ENCODE measurements at places on chromosomes 6 and 20. TPM values are rescaled to one million over a fixed set of nuclear protein-coding genes. Genes with fewer than 3 reads are reported as not detected.
A peak's percentile ranks its signal among the peaks of the same experiment; 100 is the strongest.

- no peak overlapping the region for H3K27ac ChIP-seq
- no peaks in the 10 kb centered on the region for H3K27me3 ChIP-seq
- no peak overlapping the region for H3K4me3 ChIP-seq
These were observed 216.1 kb downstream of the LMBRD1 start for GRCh38 chr6:69580706-69581105.

The PNLDC1 gene
- total RNA-seq = not detected

DNA sequence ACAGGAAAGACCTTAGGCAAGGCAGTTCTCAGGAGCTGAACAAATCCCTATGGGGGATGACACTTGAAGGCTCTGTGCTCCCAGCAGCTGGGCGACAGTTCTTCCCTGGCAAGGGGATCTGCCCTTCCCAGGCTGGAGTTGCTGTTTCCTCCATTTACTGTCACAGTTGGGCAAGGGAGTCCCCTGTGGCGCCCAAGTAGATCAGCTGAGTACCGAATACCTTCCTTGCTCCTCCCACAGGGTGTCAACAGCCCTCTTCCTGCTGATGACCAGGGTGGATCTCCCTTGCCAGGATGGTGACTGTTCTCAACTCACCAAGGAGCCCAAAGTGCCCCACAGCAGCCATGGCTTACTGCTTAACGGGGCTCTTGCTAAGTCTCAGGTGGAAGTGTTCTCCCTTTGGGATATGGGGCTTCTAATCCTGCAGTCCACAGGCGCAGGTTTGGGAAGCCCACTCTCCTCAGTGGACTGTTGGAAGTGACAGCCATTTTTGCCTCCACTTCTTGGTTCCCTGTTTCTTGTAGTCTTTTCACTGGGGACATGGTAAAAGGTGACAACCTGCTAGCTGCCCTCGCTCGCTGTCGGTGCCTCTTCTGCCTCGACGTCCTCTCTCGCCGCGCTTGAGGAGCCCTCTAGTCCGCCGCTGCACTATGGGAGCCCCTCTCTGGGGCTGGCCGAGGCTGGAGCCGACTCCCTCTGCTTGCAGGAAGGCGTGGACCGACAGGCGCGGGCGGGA, 5.7 kb upstream of the PSMG4 start:
- no peak overlapping the region for H3K27ac ChIP-seq
- H3K4me3 ChIP-seq = no peak overlapping the region
- no peaks in the 10 kb centered on the region for H3K4me1 ChIP-seq
- DNase-seq = no peak
- no peaks in the 10 kb centered on the region for H3K36me3 ChIP-seq

GRCh38 chr6:143234734-143235133, 174.0 kb downstream of the AIG1 start:
- H3K27me3 ChIP-seq = no peaks in the 10 kb centered on the region
- no peak overlapping the region for H3K4me3 ChIP-seq
- no peak overlapping the region for H3K27ac ChIP-seq
- no peak for DNase-seq
- no peaks in the 10 kb centered on the region for H3K36me3 ChIP-seq

The SLC4A11 gene
- 7.6 TPM for total RNA-seq

DNA sequence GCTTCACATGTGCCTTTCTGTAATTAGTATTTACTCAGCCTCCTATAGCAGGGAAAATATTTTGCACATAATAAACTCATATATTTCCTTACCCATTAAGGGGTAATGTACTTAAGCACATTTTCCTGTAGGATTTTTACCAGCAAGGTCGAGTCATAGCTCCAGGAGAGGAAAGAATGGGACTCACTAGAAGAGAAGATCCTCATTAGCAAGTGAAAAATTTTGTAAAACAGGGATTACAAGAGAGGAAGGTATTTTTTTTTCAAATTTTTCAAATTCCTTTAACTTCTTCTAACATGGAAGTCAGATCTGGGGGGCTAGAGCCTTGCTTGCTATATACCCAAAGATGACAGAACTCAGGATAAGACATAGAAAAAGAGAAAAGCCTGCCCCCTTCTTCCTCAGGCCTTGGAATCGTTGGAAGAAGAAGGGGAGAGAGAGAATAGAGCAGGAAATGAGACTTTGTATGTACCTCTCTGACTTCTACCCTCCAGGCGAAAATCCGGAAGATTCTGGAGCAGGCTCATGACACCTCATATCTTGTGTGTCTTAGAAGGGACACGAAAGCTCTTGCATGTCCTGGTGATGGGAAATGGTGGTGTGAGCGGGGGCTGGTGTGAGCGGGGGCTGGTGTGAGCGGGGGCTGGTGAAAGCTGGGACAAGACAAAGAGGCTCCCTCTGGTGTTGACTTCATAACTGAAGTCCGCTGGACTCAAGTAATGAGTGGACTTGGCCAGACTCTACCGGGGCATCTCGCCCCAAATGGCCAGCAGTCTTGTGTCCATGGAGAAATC, 256.9 kb upstream of the PLCB4 start:
- no peaks in the 10 kb centered on the region for H3K27me3 ChIP-seq
- DNase-seq = no peak
- no peaks in the 10 kb centered on the region for H3K36me3 ChIP-seq
- H3K4me3 ChIP-seq = no peak overlapping the region

The NRSN1 gene
- not detected for total RNA-seq

The GLP1R gene
- total RNA-seq = 0.22 TPM

The TRIM38 gene
- total RNA-seq = 27.9 TPM

DNA sequence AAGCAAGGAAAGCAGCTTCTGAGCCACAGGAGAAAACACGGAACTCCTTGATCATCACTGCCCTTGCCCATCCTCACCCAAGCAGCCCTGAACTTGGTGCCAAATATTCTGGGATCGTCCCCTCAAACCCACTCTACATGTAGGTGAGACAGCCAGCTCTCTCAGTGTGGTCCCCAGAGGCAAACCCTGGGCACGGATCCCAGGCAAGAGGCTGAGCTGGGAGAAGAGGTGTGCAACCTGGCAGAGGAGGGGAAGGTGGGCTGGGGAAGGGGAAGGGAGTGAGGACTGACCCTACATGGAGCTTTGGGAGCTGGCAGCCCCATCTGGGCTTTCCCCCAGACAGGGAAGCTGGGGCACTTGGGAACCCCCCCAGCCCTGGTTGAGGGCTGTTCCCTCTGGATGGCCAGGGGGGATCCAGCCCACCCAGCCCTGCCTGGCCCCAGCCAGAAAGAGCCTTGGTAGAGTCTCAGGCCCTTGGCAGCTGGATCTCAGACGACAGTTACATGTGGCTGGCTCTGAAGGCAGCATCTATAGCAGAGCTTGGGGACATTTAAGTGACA, 186.2 kb upstream of the CST7 start:
- H3K27ac ChIP-seq = no peak overlapping the region
- no peaks in the 10 kb centered on the region for H3K36me3 ChIP-seq
- H3K4me3 ChIP-seq = no peak overlapping the region
- H3K4me1 ChIP-seq = no peaks in the 10 kb centered on the region

DNA sequence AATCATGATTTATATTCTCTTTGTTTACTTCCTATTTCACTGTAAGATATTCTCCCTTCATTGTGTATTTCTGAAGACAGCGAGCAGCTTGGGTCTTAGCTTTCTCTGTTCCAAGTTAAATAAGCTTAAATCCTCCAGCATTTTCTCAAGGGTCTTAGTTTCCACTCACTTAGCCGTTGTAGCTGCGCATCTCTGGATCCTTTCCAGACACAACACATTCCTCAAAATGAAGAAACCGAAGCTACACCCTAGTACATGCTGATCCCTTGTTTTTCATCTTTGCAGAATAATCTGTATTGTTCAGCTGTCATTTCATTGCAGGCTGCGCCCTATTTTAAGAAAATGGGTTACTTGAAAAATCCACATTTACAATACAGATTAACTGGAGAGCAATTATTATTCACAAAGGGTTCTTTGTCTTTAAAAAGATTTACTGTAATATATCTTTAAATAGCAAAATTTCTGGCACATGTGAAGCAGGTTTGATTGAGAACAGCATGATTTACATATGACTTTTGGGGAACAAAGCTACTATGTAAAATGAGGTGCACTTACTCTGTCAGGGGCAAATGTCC, 375.8 kb downstream of the QKI start:
- H3K27ac ChIP-seq = no peak overlapping the region
- H3K4me3 ChIP-seq = no peak overlapping the region
- H3K27me3 ChIP-seq = no peaks in the 10 kb centered on the region
- no peaks in the 10 kb centered on the region for H3K4me1 ChIP-seq

- no peak overlapping the region for H3K4me3 ChIP-seq
- no peaks in the 10 kb centered on the region for H3K27me3 ChIP-seq
- no peaks in the 10 kb centered on the region for H3K4me1 ChIP-seq
- H3K27ac ChIP-seq = no peak overlapping the region
These were observed 144.9 kb downstream of the AIG1 start for GRCh38 chr6:143205585-143205984.

The ISM1 gene
- total RNA-seq = 2.6 TPM

- no peak for DNase-seq
- H3K4me1 ChIP-seq = no peaks in the 10 kb centered on the region
- no peak overlapping the region for H3K27ac ChIP-seq
These were observed 29.0 kb upstream of the DEK start for GRCh38 chr6:18293076-18293904.

DNA sequence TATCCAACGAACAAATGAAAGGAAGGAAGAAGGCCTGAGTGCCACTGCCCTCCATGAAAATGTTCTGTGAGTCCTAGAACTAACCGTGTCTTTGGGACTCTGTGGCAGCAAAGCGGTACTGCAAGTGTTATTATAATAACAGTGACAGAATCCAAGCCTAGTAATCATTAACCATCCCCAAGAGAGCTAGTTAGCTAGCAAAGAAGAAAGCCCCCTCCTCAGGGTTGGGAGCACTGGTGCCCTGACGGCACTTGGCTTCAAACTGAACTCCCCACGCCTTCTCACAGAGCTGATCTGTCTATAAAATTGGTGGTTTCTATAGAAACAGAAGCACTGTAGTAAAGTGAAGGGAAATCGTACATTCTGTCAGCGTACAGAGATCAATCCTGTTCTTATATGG, 239.8 kb downstream of the PTPRT start:
- peak; percentile 46 for DNase-seq
- H3K27ac ChIP-seq = no peak overlapping the region
- no peaks in the 10 kb centered on the region for H3K27me3 ChIP-seq
- H3K4me1 ChIP-seq = no peaks in the 10 kb centered on the region

The OR2H2 gene
- not detected for total RNA-seq

GRCh38 chr6:83092756-83093399, 25.4 kb downstream of the DOP1A start:
- H3K27ac ChIP-seq = no peak overlapping the region
- no peak for DNase-seq
- H3K36me3 ChIP-seq = no peaks in the 10 kb centered on the region
- no peaks in the 10 kb centered on the region for H3K4me1 ChIP-seq

The LRRN4 gene
- total RNA-seq = 89.3 TPM

The AAR2 gene
- 27.8 TPM for total RNA-seq

DNA sequence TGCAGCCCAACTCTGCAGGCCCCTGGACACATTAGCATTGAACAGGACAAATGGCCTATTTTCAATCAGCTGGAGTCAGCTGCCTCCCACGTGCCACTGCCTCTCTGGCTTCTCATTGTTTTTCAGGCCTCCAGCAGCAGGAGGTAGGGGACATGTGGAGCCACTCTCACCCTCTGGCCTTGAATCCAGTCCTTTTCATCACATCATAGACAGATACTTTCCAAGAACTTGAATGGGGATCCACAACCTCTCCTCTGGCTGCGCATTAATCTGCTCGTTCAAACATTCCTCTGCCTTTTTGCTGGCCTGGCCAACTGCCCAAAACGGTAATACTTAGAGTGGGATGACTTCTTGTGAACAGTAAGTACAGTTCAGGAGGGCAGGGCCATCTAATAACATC, 592.3 kb downstream of the PKHD1 start:
- H3K4me1 ChIP-seq = no peaks in the 10 kb centered on the region
- no peaks in the 10 kb centered on the region for H3K36me3 ChIP-seq
- H3K4me3 ChIP-seq = no peak overlapping the region
- H3K27me3 ChIP-seq = no peaks in the 10 kb centered on the region

DNA sequence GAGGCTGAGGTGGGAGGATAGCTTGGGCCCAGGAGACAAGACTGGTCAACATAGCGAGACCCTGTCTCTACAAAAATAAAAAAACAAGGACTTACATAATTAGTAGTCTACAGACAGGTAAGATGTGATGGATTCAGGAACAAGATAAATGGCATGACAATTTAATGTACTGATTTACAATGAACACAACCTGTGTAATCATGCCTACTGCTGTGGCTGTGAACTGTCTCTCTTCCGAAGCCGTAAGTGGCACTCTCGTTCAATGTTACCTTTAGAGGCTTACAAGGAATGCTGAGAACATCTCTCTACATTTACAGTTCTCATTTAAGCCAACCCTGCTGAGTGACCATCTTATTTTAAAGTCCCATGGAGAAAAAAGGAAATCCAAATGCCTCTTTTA, 134.8 kb upstream of the PRDM1 start:
- no peaks in the 10 kb centered on the region for H3K36me3 ChIP-seq
- no peaks in the 10 kb centered on the region for H3K27me3 ChIP-seq
- no peak for DNase-seq
- no peak overlapping the region for H3K27ac ChIP-seq
- no peak overlapping the region for H3K4me3 ChIP-seq

GRCh38 chr6:160945516-160946177, 45.9 kb upstream of the MAP3K4 start:
- no peak overlapping the region for H3K27ac ChIP-seq
- no peaks in the 10 kb centered on the region for H3K27me3 ChIP-seq
- H3K4me1 ChIP-seq = no peaks in the 10 kb centered on the region
- H3K36me3 ChIP-seq = no peaks in the 10 kb centered on the region
- no peak for DNase-seq
- H3K4me3 ChIP-seq = no peak overlapping the region

The REM1 gene
- 2.5 TPM for total RNA-seq

- DNase-seq = peak; percentile 84
- no peaks in the 10 kb centered on the region for H3K27me3 ChIP-seq
- H3K36me3 ChIP-seq = no peaks in the 10 kb centered on the region
- no peaks in the 10 kb centered on the region for H3K4me1 ChIP-seq
- no peak overlapping the region for H3K27ac ChIP-seq
These were observed 23.0 kb downstream of the ZBP1 start for GRCh38 chr20:57596998-57597939.

DNA sequence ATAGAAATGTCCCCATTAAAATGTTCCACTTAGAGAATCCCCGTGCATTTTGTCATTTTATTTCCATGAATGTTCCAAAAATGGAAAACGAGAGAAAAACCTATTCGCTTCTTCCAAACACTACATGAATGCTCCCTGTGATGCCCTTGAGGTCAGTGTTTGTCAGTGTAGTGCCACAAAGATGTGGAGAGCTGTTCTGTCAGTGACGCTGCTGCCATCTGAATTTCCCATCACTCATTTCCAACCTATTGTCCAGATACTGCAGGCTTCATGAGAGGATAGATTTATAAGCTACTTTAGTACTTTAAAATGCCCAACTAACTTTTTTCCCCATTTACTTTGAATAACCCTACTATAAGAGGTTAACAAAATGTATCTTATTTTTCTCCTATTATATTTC, 335.8 kb downstream of the CDKAL1 start:
- H3K4me3 ChIP-seq = no peak overlapping the region
- H3K27ac ChIP-seq = no peak overlapping the region
- no peaks in the 10 kb centered on the region for H3K27me3 ChIP-seq
- no peak for DNase-seq
- H3K36me3 ChIP-seq = no peaks in the 10 kb centered on the region
- no peaks in the 10 kb centered on the region for H3K4me1 ChIP-seq

The KLHDC3 gene
- total RNA-seq = 52.6 TPM

The LY6G6D gene
- total RNA-seq = not detected

The DHX16 gene
- total RNA-seq = 30.5 TPM

GRCh38 chr20:22617160-22617559, 32.8 kb upstream of the FOXA2 start:
- DNase-seq = no peak
- H3K4me1 ChIP-seq = no peaks in the 10 kb centered on the region

GRCh38 chr6:105519954-105520353, 117.1 kb upstream of the PREP start:
- no peaks in the 10 kb centered on the region for H3K36me3 ChIP-seq
- DNase-seq = no peak
- no peaks in the 10 kb centered on the region for H3K27me3 ChIP-seq
- H3K27ac ChIP-seq = no peak overlapping the region
